MV-4-11 (cell line): ENCODE measurements at places on chromosomes 2 and 18.

DNA sequence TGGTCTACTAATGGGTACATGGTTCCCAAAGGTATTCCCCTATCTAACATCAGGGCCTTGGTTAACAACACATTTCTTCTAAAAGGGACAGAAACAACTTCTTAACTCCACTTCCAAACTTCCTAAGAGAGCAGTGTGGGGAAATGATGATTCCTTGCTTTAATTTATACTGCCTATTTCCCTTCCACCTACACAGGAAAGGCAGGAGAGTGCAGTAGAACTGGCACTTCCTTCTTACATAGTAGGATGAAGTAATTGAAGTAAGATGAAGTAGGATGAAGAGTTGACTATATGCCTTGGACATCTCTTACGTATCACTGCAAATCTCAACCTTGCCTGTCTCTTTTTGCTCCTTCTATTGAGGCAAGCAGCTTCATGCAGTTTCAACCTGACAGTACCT lies 54.7 kb downstream of the CD28 start:
- DNase-seq = no peak

- DNase-seq = no peak
Observed at GRCh38 chr18:2846636-2847316, at the start of gene EMILIN2. Gene EMILIN2, plus strand, starts transcription at chr18:2847006. Its CDS starts 183 bp downstream, at chr18:2847189.

GRCh38 chr2:123670286-123670685 lies 354.8 kb upstream of the CNTNAP5 start:
- DNase-seq = no peak

DNA sequence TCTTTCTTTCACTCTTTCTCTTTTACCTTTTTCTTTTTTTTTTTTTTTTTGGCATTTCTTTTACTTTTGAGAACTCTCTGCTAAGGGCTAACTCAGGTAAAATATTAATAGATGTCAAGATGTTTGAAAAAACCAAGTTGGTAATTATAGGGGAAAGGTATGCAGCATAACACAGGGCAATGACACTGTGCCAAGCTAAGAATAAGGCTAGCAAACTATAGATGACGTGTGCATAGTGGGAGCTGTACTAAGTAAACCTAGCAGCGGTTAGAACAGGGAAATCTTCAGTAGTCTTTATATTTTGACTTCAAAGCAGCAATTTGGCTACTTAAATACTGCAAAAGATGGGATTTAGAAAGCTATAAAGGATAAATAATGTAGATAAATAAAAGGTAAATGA lies 415.4 kb upstream of the RGPD4 start:
- no peak for DNase-seq

DNA sequence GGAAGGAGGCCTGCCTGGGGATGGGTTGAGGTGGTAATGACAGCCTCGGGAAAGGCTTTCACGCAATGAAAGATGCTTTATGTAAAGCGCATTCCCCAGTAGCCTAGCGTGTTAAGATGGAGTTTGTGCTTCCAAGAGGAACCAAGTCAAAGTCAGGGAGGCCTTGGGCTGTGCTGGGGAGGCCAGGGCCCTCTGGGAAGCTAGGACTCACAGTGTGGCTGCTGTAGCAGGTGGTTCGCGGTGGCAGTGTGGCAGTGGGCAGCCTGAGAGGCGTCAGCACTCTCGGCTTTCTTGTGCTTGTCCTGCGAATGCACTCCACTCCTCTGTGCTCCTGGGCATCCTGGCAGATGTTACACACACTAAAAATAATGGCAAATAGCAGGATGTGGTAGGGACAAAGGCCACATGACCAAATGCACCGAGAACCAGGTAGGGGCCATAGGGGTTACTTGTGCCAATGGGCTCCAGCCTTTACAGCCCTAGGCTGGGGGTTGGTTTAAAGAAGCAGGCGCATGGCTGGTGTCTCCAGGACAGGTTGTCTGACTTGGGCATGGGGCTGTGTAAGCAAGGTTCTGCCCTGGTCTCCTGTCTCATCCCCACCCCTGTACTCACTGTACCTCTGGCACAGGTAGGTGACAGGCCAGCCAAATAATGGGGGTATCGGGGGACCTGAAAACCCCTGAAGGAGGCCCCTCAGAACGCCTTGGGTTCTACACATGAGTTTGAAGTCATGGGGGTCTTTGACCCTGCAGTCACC lies 154.4 kb upstream of the TWIST2 start:
- no peak for DNase-seq

- peak; percentile 31 for DNase-seq
Observed at GRCh38 chr2:219571311-219572236, at the start of gene OBSL1. Gene OBSL1, minus strand, starts transcription at chr2:219571539. Its CDS starts 307 bp downstream, at chr2:219571232.

DNA sequence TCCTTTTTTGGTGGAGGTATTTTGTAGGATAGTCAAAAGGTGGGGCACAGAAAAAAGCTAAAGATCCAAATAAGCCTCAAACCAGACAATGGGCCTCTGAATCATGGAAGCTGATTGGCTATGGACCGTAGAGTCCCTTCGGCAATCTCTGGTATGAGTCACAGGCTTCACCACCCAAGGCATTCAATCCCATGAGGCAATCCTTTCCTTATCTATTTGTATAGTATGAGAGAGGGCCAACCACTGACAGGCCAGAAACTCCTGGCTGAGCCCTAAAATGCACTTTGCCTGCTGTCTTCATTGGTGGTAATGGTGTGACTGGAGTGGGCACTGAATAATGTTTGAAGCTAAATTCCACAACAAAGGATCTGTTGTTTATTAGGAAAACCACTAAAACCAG lies 38.7 kb upstream of the MEX3C start:
- DNase-seq = peak; percentile 82

DNA sequence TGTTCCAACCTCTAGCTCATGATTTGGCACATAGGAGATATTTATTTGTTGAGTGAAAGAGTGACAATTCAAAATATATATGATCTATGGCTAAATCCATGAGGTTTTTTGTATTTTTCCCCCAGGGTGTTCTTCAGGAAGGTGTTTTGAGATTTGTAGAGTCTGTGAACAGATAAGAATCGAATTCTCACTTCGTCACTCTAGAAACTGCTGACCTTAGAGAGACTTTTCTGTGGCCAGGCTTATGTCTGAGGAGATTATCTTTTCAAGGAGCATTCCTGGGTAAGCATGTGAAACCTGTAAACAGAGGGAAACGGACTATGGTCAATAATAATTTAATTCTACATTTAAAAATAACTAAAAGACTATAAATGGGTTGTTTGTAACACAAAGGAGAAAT lies 849 bp upstream of the ITGB6 start:
- DNase-seq = no peak

- no peak for DNase-seq
Observed at GRCh38 chr18:59898609-59899297, 1.0 kb upstream of the PMAIP1 start.

- DNase-seq = peak; percentile 42
Observed at GRCh38 chr2:32222966-32223365, 41.7 kb downstream of the NLRC4 start.

DNA sequence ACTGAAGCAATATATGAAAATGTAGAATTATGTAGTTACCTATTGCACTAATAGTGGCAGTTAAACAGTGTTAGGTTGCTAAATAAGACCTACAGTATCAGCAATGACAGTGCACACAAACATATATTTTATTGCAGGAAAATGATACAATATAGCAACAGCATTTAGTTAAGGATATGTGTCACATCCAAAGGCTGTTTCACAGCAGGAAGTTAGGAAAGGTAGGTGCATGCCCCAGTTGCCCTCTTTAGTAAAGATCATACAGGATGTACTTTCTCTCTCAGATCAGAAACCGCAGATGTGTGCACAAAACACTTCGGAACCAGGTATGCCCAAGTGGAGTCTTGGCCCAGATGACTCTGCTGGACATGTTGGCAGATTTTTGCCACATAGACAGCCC lies 444.1 kb downstream of the XIRP2 start:
- no peak for DNase-seq

DNA sequence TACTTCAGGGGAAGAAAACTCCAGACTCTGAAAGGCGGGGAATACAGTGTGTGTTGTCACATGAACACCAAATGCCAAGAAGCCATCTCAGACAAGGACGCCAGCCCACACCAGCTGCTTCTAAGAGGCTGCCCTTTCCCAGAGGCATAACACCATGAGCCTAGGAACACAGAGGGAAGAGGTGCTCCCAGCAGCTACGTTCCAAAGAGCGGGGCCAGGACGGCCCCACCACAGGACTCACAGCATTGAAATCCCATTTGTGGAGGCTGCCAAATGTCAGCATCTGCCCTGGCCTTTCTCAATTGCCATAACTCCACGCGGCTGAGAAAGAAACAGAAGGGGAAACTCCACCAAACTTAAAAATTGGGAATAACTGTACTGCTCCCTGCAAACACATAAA lies 20.1 kb upstream of the ID2 start:
- DNase-seq = no peak

DNA sequence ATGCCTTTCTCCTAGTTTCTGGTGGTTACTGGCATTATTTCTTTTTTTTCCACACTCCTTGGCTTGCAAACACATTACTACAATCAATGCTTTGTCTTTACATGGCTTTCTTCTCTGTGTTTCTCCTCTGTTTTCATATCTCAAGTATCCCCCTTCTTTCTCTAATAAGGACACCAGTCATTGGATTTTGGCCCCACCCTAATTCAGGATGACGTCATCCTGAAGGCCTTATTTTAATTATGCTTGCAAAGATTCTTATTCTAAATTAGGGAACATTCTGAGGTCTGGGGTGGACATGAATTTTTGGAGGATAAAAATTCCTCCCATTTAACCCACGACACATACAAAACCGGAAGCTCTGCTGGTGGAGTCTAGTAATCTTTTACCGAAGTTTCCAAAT lies 1556.6 kb downstream of the DPP10 start:
- no peak for DNase-seq

DNA sequence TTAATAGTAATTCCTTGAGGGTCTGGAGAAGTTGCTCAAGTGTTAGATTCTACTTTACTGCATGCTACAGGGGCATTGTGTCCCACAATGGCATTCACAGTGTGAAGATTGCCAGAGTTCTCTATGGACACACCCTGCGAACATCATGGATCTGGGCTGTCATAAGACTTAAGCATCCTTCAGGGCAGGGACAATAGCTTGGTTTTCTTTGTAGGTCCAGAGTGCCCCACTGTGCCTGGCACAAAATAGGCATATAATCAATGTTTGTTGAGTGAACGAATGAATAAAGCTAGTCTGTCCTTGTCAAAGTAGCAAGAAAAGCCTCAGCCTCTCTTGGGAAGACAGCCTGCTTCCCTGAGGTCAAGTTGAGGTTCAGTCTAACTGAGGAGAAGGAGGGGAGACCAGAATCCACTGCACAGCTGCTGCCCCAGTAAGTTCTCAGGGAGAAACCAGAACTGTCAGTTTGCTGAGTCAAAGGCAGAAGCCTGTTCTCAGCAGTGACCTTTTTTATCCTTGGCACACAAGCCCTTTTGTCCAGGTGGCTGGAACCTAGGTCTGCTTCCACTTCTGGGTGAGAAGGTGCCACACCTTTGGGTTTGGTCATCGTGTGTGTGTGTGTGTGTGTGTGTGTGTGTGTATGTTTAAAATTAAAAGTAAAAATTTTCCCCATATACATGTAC lies 15.0 kb downstream of the INPP4A start:
- peak; percentile 51 for DNase-seq

- no peak for DNase-seq
Observed at GRCh38 chr2:6159606-6160005, 467.4 kb downstream of the SOX11 start.

GRCh38 chr2:37061776-37062175 lies 22.4 kb downstream of the HEATR5B start:
- no peak for DNase-seq

DNA sequence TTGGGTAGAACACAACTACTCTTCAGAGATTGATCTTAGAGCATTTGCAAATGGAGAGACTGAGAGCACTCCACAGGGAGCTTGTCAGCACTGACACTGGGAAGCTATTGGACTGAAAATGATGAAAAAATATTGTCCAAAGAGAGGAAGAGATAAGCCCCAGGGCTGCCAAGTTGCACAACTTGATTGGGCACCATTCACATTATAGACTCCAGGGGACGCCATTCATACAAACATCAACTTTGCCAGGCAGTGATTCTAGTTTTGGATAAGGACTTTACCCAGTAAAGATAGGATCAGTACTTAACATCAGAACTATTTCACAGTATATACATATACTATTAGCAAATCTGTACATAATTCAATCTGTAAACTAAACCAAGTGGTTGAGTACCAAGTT lies 79.6 kb upstream of the MYCN start:
- no peak for DNase-seq

DNA sequence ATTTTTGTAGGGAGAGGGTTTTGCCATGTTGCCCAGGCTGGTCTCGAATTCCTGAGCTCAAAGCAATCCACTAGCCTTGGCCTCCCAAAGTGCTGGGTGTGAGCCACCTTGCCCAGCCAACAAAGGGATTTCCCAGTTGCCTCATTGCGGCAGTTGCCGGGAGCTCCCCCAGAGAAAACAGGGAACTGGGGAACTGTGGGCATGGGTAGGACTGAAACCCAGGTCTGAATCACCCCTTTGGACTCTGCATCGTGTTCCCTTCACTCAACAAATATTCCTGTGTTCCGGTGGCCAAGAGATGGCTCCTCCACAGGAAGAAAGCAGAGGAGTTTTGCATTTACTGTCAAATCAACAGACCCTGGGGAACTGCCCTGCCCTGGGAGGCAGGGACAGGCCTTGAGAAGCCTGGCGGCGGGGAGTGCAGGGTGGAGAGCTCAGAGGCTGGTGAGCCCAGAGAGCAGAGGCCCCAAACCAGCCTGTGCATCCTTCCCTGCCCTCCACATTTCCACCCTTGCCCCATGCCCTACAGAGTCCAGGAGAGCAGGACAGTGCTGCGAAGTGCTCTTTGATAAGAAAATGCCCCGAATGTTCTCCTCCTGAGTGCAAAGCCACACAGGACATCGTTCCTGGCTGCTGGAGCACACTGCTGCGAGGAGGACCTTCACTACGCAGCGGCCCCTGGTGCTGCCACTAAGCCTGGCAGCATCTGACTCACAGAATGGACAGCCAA lies 24.9 kb downstream of the MYO7B start:
- DNase-seq = peak; percentile 14

- no peak for DNase-seq
Observed at GRCh38 chr18:58578835-58579560, 49.9 kb downstream of the ALPK2 start.

DNA sequence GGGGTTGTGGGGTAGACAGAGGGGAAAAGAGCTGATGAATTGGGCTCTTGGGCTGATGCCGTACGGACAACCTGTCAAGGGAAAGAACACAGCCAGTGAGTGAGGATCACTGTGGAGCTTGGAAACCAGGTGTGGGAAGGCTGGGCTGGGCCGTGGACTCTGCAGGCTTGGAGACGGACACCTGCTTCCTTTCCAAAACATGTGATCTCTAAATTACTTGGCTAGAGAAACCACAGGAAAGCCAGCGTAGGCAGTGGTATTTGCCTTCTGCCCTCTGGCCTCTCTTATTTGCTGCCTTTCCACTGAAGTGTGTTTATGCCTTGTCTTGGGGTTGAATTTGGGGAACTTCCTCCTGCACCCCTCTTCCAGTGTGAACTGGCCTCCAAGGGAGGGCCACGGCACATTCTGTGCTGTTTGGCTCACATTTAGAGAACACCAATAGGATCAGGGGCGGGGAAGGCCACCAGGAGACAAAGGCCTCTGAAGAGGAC lies 267.7 kb downstream of the PRKCE start:
- DNase-seq = peak; percentile 47

GRCh38 chr2:72924353-72925240 lies 7.3 kb downstream of the EMX1 start:
- no peak for DNase-seq

- DNase-seq = no peak
Observed at GRCh38 chr2:240170354-240170735, 29.9 kb upstream of the OTOS start.

- DNase-seq = no peak
Observed at GRCh38 chr2:11656671-11657101, 13.3 kb downstream of the NTSR2 start.

- DNase-seq = peak; percentile 36
Observed at GRCh38 chr18:12422936-12423335, 15.2 kb downstream of the PRELID3A start.

- DNase-seq = no peak
Observed at GRCh38 chr2:21260311-21260710, 136.5 kb downstream of the TDRD15 start.
